ENCODE measurements at places on chromosomes 2 and 18.

GRCh38 chr2:190655570-190655969 lies 6.7 kb downstream of the NAB1 start:
- no peak for DNase-seq

- no peak for DNase-seq
Observed at GRCh38 chr18:60466677-60467076, 94.1 kb upstream of the MC4R start.

DNA sequence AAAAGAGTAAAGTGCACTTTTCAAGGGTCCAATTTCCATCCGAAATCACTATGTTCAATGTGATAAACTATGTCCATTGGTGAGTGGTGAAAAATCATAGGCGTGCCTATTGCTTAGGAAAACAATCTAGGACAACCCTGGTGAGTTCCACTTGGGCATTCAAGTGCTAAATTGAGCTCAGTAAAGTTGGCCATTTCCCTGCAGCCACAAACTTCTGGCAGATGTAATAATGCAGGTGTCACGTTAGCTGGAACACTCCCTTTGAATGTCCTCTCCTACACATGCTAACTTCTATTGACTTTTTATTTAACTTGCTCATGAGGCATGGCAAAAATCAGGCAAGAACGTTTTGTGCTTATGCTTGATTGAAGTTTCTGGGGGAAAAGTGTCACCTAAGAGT lies 67.1 kb downstream of the CPS1 start:
- DNase-seq, result no peak

GRCh38 chr18:13425357-13426091 lies 207.0 kb downstream of the LDLRAD4 start:
- DNase-seq, result no peak

- DNase-seq, result no peak
Observed at GRCh38 chr2:218291318-218292047, 820 bp downstream of the TMBIM1 start.

GRCh38 chr2:212495046-212495445 lies 43.6 kb downstream of the ERBB4 start:
- DNase-seq, result no peak

GRCh38 chr2:179336782-179337534 lies 72.3 kb upstream of the SESTD1 start:
- DNase-seq, result no peak

GRCh38 chr2:172021955-172022354 lies 22.2 kb downstream of the METAP1D start:
- no peak for DNase-seq

DNA sequence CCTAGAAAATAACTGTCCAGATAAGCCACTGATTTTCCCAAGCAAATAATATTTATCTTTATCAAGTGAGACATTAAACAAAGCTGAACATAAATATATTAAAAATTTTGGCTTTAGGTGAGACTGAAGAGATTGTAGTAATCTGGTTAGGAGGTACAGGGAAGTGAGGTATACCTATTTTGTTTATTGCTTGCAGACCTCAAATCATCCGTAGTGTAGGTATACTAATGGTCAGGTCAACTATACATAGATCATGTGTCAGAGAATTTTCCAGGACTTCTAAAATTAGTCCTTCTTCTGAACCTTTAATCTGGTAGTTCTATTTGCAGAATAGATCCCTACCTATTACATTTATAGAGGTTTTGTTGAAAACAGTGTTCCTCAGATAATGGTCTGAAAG lies 41.5 kb downstream of the SP140 start:
- DNase-seq, result no peak

- peak; percentile 30 for DNase-seq
Observed at GRCh38 chr2:149561309-149561926, 26.2 kb downstream of the MMADHC start.

- DNase-seq, result no peak
Observed at GRCh38 chr2:28394997-28395333, 2.3 kb downstream of the FOSL2 start.

DNA sequence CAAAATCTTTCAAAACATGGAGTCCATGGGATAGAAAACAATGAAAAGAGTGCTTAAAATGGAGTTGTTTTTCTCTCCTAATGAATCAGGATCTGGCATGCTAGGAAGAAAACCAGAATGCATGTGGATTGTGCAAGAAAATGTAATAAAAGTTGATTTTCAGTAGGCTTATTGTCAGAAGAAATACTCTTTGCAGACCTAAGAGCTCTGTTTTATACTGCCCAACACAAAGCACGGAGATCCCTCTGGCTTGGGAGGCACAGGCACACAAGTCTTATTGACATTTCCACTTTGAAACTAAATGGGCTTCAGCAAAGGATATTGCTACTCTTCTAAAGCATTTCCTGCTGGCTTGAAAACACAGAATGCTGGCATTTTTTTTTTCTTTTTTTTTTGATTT lies 15.5 kb upstream of the DAPL1 start:
- DNase-seq, result no peak

- DNase-seq, result no peak
Observed at GRCh38 chr2:130963196-130963848, 126.6 kb downstream of the ARHGEF4 start.

DNA sequence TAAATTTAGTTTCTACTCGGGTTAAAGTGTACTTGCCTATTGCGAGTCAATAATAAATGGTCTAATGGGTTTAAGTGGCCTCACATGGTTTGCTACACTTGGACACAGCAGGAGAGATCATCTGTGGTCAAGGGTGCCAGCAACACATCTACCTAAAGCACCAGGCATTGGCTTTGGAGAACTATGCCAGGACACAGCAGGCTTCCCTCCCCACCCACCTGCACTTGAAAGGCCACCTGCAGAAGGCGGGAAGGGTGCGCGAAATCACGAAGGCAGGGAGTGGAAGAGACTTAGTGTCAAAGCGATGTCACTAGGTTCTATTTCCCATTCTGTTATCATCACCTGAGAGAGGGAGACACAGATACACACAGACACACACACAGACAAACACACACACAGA lies 44.5 kb downstream of the MYT1L start:
- no peak for DNase-seq

DNA sequence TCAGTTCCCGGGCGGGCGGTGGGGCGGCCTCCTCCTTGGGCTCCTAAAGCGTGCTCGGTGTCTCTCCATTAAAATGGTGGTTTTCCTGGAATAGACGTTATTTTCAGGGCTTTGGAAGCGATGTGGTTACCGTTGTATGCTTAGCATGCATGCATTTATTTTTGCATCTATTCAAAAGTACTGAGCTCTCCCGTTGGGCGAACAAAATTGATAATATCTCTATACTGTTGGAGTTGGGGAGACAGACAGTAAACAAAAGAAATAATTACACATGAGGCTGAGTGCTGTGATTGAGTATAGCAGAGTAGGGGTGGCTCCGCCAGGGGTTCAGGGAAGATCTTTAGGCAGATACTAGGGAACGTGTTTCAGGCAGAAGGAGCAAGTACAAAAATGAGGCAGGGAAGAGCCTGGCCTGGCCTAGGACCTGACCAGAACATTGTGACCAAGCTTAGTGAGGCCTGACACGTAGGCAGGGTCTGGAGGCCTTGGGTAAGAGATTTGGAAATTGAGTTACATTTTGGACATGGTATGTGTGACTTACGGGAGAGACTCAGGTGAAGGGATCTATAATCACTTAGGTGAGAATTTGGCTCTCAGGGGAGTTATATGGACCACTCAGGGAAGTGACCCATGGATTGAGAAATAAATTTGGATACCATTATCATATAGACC lies 674 bp downstream of the NCAPH start:
- no peak for DNase-seq

DNA sequence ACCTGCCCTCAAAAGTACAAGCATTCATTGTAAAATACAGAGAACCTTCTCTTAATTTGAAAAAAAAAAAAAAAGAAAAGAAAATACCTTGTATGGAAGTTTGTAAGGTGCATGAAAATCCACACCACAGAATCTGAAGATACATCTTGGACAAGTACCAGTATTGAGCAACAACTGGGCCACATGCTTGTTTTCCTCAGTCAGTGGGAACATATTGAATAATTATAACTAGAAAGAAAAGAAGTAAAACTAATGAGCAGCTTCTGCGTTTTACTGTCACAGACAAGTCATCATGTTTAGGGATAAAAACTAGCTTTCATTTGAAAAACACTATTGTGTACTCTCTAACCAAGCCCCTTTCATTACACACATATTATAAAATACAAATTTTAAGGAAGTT lies 5.8 kb upstream of the PEX13 start:
- no peak for DNase-seq

- DNase-seq, result no peak
Observed at GRCh38 chr2:102667072-102667471, 47.7 kb downstream of the SLC9A2 start.

- peak; percentile 27 for DNase-seq
Observed at GRCh38 chr2:171210864-171211431, 50.3 kb upstream of the TLK1 start.

- DNase-seq, result no peak
Observed at GRCh38 chr2:181174611-181175580, 194.5 kb downstream of the UBE2E3 start.

DNA sequence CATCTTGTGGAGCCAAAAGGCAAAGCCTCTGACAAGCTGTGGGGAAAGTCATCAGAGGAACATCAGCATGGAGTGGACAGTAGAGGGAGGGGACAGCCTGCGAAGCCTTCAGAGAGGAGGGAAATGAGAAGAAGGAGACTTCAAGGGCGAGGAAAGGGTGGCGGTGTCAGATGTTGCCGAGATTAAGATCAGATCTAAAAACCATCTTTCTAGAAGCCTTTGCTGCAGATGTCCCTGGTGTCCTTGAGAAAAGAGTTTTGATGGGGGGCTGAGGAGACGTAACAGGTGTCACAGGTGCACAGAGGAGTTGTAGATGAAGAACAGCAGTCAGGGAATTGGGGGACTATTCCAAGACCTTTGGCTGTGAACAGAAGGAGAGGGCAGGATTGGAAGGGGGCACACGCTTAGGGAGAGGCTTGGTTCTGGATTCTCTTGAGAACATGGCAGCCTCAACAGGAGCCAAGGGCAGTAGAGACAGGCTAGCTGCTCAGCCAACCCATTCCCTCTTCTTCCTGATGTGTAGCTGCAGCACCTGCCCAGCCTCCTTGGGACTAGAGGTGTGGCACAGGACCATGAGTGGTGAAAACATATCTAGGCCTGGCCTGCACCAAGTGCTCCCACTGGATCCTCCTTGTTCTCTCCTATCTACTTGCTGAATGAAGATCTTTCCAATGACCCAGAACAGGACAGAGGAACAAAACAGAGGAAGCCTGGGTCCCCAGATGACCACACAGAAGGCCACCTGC lies 22.7 kb upstream of the NCL start:
- no peak for DNase-seq

GRCh38 chr2:42001711-42002201 lies 46.1 kb upstream of the PKDCC start:
- DNase-seq, result no peak

- DNase-seq, result no peak
Observed at GRCh38 chr18:10442551-10442971, 11.9 kb upstream of the APCDD1 start.

DNA sequence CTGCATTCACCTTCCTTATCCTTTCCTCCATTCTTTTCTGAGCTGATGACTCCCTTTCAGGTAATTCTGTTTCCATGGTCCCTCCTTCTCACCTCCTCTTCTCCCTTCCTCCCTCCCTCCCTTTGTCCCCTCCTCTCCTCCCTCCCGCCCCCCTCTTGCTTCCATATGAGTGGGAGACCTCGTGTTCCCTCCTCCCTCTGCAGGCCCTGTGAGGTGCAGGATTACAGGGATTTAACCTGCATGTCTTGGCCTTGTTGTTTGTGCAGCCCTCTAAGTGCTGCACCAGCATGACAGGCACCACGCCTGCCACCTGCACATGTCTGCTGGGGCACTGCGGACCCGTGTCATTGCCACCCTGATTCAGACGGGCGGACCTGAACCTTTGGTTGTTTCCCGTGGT lies 103.1 kb downstream of the SNTG2 start:
- DNase-seq, result no peak

DNA sequence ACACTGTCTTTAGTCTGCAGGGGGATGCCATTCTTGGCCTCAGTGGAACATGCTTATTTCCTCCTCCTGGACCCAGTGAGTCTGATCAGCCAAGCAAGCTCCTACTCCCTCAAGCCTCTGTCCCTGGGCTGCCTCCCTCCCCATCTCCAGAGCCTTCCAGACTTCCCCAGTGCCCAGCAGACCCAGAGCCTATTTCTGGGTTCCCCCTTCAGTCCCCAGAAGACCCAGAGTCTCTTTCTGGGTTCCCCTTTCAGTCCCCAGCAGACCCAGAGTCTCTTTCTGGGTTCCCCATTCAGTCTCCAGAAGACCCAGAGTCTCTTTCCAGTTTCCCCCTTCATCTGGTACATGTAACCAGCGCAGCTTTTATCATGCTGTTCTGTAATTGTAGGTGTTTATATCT lies 17.0 kb upstream of the PKDCC start:
- no peak for DNase-seq

GRCh38 chr2:11866358-11867335 lies 120.2 kb downstream of the LPIN1 start:
- no peak for DNase-seq

- DNase-seq, result no peak
Observed at GRCh38 chr2:50263728-50264127, 768.2 kb downstream of the NRXN1 start.

DNA sequence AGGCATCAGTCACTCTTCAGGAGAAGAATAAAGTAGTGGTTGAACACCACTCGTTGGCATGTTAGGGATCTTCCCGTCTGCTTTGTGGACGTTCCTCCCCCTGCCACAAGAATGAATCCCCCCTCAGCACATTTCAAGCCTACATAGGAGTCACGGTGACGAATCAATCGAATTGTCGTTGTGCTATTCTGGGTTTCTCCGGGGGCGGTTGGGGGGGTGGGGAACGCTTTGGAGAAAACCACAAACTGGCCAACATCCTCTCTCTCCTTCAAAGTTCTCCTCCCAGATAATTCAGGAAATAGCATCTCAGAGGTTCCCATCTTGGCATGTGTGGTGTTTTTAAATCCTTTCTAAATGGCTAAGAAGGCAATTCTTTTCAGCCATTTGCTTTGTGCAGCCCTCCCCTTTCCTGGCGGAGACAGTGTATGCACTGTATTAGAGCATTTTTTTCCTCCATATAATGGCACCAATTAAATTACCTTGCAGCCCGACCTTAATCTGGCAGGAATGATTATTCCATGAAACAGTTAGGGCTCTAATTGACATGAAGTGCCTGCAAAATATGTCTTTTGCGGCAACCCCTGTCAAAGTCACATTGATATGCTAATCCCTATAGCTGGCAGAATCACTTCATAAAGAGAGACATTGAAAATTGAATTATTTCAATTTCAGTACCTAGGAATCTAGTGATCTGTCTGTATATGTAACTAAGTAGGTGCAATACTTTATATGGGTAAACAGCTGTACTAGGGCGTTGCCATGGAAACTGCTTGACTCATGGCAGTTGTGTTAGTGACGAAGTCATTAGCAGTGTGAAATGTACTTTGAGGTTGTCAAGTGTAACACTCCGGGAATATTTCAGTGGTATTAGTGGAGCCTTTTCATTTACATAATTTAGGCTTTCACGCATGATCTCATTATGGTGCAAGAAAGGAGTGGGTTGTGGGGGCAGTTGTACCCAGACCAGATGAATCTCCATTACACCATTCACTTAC lies 323.4 kb upstream of the SLC14A2 start:
- no peak for DNase-seq
